ENCODE measurements at places on chromosomes 2 and 18.
A peak's percentile ranks its signal among the peaks of the same experiment; 100 is the strongest.

GRCh38 chr2:127685410-127686080 lies 10.2 kb upstream of the LIMS2 start:
- DNase-seq, result no peak

DNA sequence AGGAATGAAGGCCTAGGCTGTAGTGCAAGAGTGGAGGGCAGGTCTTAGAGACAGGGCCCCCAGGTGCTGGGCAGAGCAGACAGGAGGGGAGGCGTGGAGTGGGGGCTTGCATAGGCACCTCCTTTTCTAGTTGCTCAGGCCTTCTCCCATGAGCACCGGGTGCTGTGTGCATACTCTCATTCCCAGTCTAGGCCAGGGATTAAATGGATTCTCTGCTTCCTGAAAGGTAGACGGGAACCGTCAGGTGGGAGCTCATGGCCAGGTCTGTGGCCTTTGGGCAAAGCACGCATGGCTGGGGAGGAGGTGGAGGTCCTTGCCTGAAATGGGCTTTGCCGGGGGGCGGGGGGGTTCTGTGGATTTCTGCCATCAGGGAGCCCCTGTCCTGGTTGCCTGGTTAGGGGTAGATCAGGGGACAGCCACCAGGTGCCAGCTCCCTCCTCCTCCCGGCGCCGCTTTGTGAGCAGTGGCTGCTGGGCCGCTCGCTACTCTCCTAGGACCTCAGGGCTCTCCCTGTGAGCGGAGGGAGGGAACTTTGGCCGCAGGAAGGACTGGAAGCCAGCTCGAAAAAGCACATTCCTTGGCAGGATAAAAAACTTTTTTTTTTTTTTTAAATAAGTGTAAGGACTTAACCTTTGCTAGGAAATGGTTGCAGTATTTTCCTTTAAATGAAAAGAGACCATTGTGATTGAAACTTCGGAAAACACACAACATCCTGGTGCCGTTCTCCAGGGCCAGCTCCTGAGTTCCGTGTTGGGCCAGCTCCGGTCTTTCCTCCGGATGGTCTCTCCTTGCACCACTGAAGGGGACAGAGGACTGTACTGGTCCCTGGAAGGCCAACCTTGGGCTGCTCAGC lies 82.8 kb upstream of the HAAO start:
- DNase-seq, result peak; percentile 80

DNA sequence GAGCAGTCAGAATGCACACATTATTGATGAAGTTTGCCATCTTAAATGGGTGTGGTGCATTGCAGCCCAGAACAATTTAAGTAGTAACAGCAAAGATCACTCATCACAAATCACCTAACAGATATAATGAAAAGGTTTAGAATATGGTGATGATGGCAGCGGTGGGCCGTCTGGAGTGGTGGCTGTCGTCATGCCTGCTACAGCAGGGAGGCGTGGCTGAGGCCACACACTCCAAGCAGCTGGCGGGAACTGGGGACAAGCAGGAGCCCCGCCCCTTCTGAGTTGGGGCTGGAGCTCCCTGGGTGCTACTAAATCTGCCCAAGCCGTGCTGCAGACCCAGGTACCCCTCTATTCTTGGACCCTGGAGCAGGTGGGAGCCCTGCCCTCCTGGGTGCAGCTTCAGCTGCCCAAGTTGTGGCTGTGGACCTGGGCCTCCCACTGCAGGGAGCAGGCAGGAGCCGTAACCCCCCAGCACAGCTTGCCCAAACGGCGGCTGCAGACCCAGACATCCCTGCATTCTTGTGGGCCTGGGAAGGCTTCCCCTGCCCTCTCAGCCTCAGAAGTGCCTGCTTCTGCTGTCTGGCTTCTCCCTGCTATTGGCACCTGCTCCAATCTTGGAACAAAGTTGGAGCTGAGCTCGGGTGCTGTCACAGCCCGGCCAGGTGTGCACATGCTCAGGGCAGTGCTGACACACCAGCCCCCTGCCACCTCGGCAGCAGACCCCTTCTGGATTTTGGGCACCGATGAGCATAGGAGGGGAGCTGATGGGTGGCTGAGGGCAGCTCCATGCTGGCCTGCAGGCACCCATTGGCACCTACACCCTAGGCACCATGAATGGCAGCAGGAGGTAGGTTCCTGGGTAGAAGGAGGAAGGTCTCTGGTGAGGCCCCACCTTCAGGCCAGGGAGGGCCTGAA lies 149.3 kb downstream of the EHBP1 start:
- DNase-seq, result no peak

- DNase-seq, result no peak
Observed at GRCh38 chr18:56285387-56286065, 352.9 kb downstream of the TXNL1 start.

GRCh38 chr2:235711527-235711926 lies 217.7 kb downstream of the AGAP1 start:
- DNase-seq, result no peak

DNA sequence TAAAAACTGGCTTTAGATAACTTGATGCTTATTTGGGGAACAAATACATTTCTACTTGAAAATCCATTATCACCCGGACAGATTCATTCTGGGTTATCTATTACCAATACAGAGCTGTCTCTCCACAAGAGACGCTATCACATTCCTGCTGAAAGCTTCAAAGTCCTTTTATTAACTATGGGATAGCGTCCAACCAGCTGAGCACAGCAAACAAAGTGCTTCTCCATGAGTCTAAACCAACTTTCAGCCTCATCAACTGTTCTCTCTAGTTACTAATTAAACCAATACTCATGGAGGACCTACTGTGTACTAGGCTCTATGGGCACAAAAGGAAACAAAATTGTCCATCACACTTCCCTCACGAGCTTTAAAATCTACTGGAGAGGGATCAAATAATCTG lies 132.8 kb downstream of the L3MBTL4 start:
- DNase-seq, result no peak

DNA sequence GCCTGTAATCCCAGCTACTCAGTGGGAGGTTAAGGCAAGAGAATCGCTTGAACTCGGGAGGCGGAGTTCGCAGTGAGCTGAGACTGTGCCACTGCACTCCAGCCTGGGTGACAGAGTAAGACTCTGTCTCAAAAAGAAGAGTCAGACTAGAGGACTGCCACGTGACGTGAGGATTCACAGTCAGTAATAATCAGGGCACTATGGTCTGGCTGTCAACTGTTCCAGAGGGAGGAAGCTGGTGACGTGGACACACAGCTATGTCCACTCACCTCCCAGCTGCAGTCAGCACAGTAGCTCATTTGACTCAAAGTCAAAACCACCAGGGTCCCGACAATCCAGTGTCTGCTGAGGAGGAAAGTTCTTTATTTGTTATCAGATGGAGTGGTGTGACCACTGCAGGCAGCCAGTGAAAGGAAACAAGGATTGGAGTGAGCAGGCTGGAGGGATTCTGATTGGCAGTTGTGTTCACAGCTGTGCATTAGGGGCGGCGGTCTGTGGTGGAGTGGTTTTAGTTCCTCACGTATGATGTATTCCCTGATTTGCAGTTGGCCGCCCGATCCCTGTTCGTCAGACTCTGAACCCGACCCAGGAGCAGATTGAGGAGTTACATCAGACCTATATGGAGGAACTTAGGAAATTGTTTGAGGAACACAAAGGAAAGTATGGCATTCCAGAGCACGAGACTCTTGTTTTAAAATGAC lies 37.9 kb downstream of the MOGAT1 start:
- peak; percentile 82 for DNase-seq

GRCh38 chr2:223050900-223051504 lies 988 bp upstream of the KCNE4 start:
- DNase-seq, result peak; percentile 59

- DNase-seq, result peak; percentile 27
Observed at GRCh38 chr2:96137321-96138178, 752 bp downstream of the ASTL start.

DNA sequence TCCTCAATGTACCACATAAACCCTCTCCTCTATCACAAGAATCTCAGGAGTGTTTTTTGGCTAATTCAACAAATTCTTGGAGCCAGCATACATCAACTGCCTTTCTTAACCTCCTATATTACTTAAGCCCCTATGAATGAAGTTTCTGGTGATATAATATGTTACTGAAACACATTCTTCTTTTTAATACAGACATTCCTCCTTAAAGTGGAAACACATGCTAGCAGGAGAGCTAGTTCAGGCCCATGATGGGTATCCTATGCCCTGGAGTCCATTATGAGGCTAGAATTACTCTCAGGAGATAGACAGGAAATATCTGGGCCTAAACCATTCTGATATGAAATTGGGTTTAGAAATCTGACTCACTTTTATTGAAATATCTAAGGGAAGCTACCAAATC lies 26.6 kb upstream of the RMDN2 start:
- no peak for DNase-seq

- DNase-seq, result no peak
Observed at GRCh38 chr2:203675086-203675485, 31.4 kb upstream of the CD28 start.

- DNase-seq, result no peak
Observed at GRCh38 chr2:186543561-186544131, 46.2 kb upstream of the ITGAV start.

GRCh38 chr2:227115761-227116160 lies 48.2 kb downstream of the COL4A4 start:
- DNase-seq, result no peak

GRCh38 chr18:58566556-58567292 lies 62.2 kb downstream of the ALPK2 start:
- no peak for DNase-seq

- DNase-seq, result no peak
Observed at GRCh38 chr2:149087751-149088150, 49.3 kb downstream of the LYPD6B start.

GRCh38 chr2:167431949-167432348 lies 543.7 kb downstream of the XIRP2 start:
- no peak for DNase-seq

- DNase-seq, result no peak
Observed at GRCh38 chr2:184555352-184555751, 43.0 kb upstream of the ZNF804A start.

- DNase-seq, result no peak
Observed at GRCh38 chr2:201406077-201406662, 45.1 kb downstream of the TRAK2 start.

DNA sequence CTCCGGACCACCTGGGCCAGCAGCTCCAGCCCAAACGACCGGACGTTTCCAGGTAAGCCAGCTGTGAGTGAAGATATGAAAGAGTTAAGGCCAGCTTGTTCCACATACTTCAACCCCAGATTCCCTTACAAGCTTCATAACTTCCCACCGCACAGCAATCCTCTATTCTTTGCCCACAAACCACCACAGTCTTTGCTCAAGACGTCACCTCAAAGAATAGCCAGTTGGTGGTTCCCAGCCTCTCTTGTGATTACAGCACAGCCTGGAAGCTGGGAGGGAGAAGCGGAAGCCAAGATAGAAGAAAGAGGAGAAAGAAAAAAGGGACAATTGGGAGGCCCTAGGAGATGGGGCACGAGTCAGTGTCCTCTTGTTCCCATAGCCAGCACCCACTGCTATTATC lies 70.6 kb downstream of the NRP2 start:
- DNase-seq, result no peak

- DNase-seq, result no peak
Observed at GRCh38 chr2:16630463-16630862, 35.2 kb downstream of the CYRIA start.

DNA sequence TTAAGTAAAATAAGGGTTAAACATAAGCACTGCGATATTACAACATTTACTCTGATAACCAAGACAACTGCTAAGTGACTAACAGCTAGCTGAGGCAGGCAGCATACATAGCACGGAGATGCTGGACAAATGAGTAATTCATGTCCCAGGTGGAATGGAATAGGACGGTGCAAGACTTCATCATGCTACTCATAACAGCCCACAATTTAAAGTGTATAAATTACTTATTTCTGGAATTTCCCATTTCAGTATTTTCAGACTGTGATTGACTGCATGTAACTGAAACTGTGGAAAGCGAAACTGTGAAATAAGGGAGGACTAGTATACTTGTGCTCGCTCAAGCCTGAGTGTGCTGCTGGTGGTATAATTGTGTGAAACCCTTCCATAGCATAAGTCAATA lies 12.9 kb downstream of the IER3IP1 start:
- DNase-seq, result no peak

DNA sequence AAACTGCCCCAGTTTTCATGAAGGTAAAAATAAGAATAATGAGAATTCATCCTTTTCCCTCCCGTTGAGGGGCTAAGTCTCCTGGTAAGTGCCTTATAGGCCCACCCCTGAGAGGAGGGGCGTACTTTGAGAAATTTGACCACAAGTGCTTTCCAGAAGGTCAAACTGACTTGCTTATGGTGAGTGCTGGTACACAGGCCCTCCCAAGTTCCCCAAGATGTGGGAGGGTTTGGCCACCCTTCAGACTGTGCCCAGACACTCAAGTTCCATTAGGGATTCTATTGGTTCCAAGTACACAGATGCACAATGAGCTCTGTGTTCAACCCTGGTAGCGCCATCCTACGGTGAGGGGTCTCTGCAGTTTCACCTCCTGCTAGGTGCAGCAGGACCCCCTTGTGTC lies 205.1 kb downstream of the CTIF start:
- DNase-seq, result no peak

- no peak for DNase-seq
Observed at GRCh38 chr2:178892751-178893625, 85.8 kb upstream of the TTN start.

DNA sequence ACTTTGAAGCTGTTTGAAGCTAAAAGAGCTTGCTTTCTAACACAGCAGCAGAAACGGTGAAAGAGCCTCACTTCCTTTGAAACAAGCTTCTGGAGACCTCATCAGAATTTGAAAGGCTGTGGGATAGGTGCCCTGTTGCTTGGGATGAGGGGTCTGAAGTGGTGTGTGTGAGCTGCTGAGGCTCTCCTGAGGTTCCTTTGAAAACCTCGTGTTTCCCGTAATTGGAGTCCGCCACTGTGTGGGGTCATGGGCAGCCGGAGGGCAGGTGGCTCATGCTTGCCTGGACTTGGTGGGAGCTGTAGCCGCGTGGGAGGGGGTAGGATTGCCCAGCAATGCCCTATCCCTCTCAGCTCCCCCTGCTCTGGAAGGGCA lies 34.4 kb downstream of the CABLES1 start:
- no peak for DNase-seq

GRCh38 chr2:101704046-101704466 lies 6.5 kb downstream of the MAP4K4 start:
- peak; percentile 73 for DNase-seq

DNA sequence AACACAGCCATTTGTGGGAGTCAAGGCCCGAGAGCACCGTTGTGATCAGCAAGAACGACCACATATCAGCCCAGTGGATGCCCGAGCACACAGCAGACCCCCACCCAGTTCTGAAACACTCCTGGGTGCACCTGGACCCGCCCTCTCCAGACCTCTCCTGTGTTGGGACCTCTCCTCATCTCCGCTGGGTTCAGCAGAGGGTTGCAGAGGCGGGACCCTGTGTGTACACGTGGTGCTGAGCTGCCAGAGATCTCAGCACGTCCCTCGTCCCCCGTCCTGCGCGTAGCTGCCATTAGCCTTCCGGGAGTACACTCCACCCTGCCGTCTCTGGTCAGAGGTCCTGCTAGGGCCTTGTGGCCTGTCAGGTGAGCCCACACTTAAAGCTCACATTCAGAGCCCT lies 51.7 kb downstream of the ADI1 start:
- peak; percentile 38 for DNase-seq

GRCh38 chr2:219274361-219274921 lies 4.7 kb upstream of the DNAJB2 start:
- DNase-seq, result no peak

- no peak for DNase-seq
Observed at GRCh38 chr2:187855689-187856088, 301.5 kb upstream of the TFPI start.

GRCh38 chr2:101463421-101463820 lies 11.5 kb downstream of the RFX8 start:
- DNase-seq, result peak; percentile 54

All from right cardiac atrium (tissue), 5 donors.